ENCODE measurements at places on chromosomes 11 and 22.

- no peak for DNase-seq
These were observed 24.4 kb upstream of the FSHB start for GRCh38 chr11:30206249-30206996.

- DNase-seq, result no peak
These were observed 15.7 kb downstream of the SPATA19 start for GRCh38 chr11:133829566-133829965.

GRCh38 chr22:20128902-20129746 lies 2.5 kb upstream of the ZDHHC8 start:
- DNase-seq, result peak; percentile 55

GRCh38 chr11:79046366-79046765 lies 394.5 kb downstream of the TENM4 start:
- DNase-seq, result no peak

- DNase-seq, result peak; percentile 62
These were observed 1.1 kb upstream of the DDX6 start for GRCh38 chr11:118791961-118792569.

DNA sequence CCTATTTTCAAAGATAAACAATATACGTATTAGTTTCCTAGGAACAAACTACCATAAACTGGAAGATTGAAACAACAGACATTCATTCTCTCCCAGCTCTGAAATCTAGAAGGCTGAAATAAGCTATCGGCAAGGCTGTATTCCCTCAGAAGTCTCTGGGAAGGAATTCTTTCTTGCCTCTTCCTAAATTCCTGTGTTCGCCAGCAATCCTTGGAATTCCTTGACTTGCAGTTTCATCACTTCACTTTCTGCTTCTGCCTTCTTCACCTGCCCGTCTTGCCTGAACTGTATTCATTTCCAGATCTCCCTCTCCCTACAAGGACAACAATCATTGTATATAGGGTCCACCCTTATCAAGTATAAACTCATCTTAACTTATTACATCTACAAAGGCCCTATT lies 17.7 kb upstream of the PRDM10 start:
- DNase-seq, result no peak

GRCh38 chr22:46977656-46978343 lies 215.3 kb downstream of the TBC1D22A start:
- DNase-seq, result no peak

- no peak for DNase-seq
These were observed 29.1 kb upstream of the TECTA start for GRCh38 chr11:121071846-121072450.

DNA sequence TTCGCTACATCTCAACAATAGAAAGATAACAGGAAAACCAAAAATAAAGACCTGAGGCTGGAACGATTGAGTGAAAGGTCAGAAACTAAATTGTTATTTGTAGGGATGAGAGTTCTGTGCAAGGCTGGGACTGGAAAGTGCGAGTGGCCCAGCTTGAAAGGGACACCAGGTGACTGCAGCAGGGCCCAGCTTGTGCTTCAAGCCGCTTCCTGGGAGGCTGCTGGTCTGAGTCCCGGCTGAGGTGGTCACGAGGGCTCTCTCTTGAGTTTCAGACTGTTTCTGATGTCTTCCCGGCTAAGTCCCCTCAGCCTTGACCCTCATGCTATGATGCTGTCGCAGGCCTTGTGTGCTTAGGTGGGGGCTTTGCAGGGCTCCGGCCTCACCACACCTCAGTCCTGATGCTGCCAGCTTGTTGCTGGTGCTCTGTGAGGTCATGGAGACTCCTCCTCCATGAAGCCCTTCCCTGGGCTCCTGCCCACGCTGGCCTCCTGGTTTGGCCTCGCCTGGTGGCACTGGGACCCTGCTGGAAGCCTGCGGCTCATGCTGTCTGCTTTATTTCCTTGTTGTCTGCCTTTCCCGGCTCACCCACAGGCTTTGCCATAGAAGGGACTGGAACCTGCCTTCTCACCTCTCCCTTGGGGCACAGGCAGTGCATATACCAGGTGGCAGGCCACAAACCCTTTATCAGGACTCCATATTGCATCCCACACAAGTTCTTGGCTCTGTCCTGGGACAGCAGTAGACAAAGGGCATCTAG lies 4.0 kb downstream of the BANF1 start:
- no peak for DNase-seq

DNA sequence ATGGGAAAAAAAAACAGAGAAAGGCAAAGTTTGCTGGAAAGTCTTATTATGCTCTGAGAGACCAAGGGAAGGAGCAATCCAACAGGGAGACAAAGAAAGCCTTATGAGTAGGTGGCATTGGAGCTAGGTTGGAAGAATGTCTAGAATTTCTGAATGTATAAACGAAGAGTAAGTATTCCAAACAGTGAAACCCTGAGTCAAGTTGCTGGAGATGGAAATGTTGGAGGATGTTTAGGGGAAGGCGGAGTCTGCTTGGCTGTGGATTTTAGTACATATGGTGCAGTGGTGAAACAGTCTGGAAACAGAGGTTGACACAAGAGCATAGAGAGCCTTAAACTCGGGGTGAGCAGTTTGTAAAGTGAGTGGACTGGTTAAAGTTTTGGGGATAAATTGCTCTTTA lies 314.8 kb upstream of the CADM1 start:
- no peak for DNase-seq

DNA sequence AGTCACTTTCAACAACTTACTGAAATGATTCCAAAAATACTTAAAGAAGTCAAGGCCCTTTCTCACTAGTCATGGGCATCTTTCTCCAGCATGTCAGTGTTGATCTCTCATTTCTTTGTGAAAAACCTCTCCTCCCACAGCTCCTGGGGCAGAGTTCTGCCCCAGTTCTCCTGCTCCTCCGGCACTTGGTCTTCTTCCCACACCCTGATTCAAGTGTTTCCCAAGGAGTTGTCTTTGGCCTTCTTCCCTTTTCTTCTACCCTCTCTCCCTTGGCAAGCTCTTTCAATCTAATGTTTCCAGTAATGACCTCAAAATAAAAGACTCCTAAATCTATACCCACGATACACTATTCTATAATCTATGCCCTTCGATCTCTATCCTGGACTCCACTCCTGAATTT lies 42.1 kb upstream of the CCDC34 start:
- DNase-seq, result no peak

DNA sequence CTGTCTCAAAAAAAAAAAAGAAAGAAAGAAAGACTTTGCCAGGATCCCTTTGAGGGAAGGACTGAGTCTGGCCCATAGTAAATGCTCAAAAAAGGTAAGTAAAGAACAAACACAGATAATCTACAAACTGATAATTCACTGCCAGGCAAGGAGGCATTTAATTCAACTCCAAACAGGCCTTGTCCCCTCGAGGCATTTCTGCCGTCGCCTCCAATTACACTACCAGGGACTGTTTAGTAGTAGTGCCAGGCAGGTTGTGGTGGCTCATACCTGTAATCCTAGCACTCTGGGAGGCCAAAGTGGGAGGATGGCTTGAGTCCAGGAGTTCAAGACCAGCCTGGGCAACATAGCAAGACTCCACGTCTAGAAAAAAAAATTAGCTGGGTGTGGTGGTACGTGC lies 43.7 kb downstream of the PC start:
- no peak for DNase-seq

DNA sequence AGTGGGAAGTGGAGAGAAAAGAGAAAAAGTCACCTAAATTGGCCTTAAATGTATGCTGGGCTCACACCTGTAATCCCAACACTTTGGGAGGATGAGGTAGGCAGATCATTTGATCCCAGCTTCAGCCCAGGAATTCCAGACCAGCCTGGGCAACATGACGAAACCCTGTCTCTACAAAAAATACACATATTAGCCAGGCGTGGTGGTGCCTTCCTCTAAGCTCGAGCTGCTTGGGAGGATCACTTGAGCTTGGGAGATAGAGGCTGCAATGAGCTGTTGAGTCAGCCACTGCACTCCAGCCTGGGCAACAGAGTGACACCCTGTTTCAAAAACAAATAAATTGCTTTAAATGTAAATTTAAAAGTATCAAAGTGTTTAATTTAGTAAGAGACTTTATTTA lies 3.9 kb downstream of the CBL start:
- DNase-seq, result no peak
